ENCODE measurements at places on chromosomes 16 and 17.

DNA sequence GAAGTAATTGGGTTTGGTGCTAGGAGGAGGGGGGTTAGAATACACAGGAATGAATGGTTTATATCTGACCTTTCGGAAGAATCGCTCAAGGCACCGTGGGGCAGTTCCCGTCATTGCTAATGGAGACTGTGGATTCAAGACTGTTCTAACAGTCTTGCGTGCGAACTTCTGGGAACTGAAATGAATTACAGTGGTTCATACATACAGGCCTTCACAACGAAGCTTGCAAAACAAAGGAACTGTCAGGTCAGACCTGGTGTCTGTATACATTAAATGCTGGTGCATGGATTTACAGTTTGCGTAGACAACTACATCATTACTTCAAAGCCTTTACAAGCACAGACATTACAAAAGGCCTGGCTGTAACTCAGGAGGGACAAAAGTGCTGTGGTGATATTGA lies 983.9 kb downstream of the CDH11 start:
- no peak for DNase-seq

GRCh38 chr17:4843321-4844000 lies 10.3 kb downstream of the MINK1 start:
- no peak for DNase-seq

DNA sequence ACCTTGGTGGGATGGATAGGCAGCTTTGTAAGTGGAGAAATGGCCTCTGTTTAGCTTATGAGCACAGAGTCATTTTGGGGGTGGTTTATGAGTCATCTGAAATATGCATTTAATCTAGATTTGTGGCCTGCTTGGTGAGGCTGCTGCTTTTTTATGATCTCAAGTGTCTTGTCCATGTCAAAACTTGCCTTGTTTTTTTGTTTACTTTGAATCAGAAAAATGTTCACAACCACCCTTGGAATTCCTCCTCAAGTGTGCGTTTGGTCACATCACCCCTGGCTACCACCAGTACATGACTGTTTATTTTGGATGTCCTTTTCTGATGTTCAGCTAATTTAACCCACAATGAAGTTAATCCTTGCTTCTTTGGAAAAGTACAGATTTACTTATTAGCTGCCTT lies 64.6 kb downstream of the FTO start:
- DNase-seq, result peak; percentile 87

DNA sequence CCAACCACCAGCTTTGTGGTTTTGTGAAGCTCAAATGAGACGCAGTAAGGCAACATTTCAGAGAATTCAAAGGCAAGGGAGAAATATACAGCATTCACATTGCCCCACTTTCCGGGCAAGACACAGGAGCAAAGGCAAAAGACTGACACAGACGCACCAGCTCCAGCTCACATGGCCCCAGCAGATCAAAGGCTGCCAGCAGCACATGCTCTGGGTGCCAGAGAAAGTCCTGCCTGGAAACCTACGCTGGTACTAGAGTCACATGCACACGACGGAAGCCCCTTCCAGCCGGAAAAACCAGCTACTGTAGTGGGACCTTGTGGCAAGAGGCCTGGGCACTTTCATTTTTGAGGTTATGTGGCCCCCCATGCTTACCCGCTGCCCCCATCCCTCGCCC lies 50.1 kb downstream of the GTF3C1 start:
- DNase-seq, result no peak

All from fibroblast of the conjunctiva (primary cell).